ENCODE measurements at places on chromosomes 5 and 9.

DNA sequence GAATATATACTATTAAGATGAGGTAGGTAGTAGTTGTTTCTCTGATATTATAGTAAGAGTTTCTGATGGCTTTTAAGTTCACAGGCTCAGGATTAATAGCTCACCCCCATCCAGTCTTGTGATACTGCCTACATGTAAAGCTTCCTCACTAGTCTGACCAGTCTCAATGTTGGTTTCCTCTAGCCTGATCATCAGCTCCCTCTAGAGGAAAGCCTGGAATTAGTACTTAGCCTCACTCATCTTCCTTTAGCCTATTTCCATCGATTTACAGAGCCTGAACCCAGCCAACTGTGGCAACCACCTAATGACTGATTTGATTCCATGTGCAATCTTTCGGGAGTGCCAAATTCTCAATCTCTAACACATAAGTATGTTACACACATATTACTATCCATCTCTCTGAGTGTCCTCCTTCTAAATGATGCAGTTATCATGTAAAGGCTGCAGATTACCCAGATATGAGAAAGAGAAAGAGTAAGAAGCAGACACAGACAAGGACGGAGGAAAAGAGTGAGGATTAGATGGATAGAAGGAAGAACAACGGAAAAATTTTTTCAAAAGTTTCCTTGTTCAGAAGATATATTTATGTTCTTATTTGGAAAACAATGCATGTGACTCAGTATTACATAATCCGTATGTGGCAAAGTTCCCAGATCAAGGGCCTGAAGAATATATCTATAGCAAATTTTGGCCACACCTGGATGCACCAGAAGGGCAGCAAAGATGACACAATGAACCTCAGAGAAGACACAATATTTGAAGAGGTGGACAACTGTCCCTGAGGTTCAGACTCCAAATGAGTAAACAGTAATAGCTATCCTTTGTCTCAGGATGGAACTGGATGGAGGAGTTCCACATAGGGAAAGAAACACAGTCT is 333.7 kb downstream of the ELAVL2 start:
- DNase-seq: no peak

GRCh38 chr9:19127871-19128500 is 694 bp upstream of the PLIN2 start:
- DNase-seq: no peak

DNA sequence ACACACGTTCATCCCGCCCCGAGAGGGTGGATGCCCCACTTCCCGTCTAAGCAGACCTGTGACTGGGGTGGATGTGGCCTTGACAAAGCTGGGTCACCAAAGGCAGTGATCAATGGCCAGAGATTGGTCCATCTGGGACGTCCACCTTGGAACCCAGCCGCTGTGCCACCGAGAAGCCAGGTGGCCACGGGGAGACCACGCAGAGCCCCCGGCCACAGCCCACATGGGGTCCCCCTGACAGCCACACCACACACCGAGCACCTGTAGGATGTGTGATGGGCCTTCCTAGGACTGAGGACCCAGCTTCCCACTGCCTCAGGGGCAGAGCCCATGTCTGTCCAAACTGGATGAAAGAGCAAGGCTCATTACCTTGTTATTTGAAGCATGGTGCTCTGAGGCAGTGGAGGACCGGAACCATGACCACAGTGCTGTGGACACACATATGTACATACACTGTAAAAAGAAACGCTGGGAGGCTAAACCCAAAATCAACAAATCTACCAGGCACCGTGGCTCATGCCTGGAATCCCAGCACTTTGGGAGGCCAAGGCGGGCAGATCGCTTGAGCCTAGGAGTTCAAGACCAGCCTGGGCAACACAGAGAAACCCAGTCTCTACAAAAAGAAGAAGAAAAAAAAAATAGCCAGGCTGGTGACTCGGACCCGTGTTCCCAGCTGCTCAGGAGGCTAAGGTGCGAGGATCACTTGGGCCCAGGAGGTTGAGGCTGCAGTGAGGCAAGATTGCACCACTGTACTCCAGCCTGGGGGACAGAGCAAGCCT is 50.1 kb downstream of the MRPL36 start:
- no peak for DNase-seq

DNA sequence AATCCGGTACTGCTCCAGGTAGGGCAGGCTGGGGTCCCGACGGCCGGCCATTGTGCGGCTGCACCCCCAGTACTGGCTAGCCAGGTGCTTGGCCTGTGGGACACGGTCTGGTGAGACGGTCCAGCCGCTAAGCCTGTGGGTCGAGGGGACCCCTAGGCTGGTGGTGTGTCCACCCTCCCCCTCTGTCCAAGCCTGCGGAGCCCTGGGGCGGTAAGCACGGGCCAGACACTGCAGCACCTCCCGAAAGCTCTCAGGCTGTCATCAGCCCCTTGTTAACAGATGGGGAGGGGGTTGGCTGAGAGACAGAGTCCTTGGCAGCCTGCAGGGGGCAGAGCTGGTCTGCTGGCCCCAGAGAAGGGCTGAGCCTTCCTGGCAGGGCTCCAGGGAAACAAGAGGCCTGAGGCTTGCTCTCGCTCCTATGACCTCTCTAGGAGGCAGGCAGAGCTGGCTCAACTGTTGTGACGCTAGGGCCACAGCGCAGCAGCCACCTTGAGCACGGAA is 11.8 kb upstream of the MRNIP start:
- DNase-seq: peak; percentile 25

- peak; percentile 54 for DNase-seq
These were observed 1.6 kb downstream of the DMRT2 start for GRCh38 chr9:1051584-1052275.

GRCh38 chr5:10600626-10601245 is 36.9 kb downstream of the ANKRD33B start:
- DNase-seq: no peak

DNA sequence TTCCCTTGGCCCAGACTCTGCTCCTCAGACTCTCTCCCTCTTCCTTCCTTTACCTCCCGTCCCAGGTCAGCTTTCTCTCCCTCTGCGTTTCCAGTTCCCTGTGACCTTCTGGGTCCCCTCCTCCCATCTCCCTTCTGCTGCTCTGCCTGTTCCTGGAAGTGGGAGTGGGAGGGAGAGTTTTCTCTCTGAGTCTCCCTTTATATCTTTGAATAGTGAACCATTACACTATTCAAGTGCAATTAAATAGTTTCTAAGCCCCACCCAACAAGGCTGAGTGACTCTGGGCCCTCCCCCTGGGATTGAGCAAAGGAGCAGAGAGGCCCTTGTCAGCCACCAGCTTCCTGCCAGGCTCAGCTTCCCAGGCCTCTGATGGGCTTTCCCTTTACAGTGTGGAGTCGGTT is 34.8 kb downstream of the THBS4 start:
- no peak for DNase-seq
